Activated T-helper 1 cell treated with anti-CD3 and anti-CD28 coated beads, Interleukin-12 subunit alpha, Interleukin-12 subunit beta, Interleukin-2, Interleukin-4 antibody, amounts not matched to agents 30 ng/mL and 10 ng/mL and 1 ng/mL, durations not matched to agents 14 hours and 24 hours and 36 hours (primary cell): ENCODE measurements at places on chromosomes 13 and 19.

DNA sequence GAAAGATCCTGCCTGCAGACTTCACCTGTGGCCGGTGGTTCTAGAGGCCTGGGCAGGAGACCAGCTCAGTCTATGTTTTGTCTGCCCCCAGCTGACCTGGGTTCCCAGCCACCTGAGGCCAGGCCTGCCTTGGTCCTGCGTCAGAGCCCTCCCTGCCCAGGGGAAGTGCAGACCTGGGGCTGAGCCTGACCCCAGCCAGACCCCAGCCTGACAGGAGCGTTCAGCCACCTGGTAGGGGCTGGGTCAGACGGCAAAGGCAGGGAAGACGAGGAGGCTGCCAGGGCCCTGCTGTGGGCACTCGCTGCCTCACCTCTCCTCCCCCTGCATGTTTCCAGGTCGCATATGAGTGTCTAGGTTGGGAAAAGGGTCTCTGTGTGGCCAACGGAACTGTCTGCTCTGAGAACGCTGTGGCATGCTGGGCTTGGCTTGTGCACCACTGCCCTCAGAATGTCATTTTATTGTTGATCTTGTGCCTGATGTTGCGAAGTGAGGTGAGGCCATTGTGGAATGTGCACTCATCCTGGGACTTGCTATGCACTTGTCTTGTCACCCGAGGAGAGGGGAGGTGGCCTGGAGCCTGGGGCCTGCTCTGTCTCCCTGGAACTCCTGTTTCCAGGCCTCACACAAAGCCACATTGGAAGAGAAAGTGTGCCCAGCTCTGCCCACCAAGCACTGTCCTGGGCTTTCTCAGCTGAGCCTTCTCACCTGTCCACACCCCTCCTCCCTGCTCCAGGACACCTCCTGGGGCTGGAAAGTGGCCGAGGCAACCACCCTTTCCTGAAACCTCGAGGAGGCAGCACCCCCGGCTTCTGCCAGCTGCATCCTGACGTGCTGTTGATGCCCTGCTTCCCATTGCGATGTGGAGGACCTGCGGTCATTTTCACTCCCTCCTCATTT lies 15.2 kb upstream of the MCF2L start:
- DNase-seq = no peak

DNA sequence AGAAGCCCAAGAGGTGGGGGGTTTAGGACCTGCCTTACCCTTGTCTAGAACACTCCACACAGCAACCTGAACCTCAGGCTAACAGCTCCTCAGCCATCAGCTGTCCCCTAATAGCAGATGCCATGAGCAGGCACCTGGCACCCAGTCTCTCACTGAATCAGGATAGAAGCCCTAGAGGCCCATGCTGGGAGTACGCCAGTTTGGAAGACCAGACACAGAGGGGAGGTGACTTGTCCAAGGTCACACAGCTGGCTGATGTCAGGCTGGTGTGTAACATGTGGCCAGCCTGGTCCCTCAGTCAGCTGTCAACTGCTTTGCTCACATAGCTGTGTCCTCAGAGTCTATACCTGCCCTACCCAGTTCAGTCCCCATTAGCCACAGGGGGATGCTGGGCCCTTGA lies 12.8 kb upstream of the SAMD1 start:
- no peak for DNase-seq

DNA sequence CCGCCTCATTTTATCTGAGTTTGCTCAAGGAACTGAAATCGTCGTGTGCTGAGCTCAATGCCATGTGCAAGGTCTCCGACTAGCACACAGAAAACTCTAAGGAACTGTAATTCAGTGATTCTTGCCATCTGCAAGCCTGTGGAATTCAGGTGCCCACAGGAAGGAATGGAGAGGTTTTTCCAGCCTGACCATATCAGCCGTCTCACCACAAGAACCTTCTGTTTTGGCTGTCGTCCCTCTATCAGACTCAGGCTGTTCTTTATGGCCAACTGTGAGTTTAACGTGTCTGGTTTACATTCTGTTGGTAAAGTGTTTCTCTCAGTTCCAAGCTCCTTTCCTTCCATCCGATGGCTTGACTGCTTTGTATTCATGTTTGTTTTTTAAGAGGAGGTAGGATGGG lies 293.5 kb downstream of the SPRY2 start:
- no peak for DNase-seq

DNA sequence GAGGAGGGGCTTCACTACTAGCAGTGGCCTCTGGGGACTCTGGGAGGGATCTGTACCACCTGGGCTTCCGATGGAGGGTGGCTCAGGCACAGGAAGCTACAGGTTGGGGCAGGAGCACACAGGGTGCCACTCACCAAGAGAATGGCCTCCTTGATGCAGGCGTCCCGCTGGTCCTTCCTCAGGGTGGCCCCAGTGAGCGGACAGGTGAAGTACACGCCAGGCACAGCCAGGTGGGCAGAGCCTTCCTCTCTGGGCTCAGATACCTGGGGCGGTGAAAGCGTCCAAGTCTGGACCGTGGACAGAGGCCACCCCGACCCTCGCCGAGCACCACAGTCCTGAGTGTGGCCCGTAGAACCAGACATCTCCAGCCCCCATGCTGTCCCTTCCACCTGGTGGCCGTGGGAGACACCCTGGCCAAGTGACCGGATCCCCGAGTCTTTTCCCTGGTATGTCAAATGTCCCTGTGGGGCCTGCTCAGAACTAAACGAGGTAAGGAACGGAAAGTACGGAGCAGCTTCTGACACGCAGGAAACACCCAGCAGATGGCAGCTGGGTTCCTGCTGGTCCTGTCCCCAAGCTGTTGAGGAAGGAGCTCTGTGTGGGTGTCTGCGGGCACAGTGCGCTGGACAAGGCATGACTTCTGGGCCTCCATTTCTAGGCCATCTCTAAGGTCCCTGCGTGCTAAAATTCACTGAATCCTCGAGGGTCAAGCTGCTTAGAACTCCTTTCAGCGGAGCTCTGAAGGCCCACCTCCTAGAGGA lies 5.2 kb downstream of the UBXN6 start:
- no peak for DNase-seq

- peak; percentile 29 for DNase-seq
Measured at GRCh38 chr19:15101479-15102082, 5.6 kb upstream of the SYDE1 start.
